ENCODE measurements at places on chromosomes 6 and 20. TPM values are rescaled to one million over a fixed set of nuclear protein-coding genes. Genes with fewer than 3 reads are reported as not detected.

- DNase-seq: no peak
Observed at GRCh38 chr6:82022614-82023129, 224.9 kb downstream of the IBTK start.

DNA sequence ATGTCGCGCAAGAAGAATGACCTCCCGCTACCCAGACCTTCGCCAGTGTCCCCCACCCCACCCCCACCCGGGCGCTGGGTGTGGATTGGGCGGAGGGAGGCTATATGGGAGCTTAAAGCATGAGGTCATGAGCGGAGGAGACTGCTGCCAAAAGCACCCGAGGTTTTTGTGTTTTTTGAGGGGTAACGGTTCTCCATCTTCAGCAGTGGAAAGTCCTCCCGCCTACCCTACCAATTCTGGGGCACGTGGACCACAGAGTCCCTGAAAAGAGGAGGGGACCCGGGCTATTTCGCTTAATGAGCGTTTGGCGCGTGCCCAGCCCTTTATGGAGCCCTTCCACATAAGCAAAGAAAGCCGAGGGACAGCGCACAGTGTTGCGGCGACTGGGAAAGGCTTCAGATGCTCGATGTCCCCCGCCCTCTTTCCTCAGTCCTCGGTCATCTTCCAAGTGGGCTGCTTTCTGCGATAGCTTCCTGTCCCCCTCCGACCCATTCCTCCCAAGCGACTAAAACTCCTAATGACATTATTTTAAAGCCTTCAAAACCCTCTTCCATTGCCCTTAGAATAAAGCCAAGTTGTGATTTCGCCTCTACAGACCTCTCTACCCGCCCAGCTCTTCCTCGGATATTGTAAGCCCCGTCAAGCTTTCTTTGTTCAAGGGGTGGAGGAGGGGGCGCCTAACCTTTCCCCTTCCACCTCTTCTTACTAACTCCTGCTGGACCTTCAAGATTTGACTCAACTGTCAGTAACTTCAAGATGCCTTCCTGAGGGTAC, 2.1 kb upstream of the TRERF1 start:
- no peak for DNase-seq

DNA sequence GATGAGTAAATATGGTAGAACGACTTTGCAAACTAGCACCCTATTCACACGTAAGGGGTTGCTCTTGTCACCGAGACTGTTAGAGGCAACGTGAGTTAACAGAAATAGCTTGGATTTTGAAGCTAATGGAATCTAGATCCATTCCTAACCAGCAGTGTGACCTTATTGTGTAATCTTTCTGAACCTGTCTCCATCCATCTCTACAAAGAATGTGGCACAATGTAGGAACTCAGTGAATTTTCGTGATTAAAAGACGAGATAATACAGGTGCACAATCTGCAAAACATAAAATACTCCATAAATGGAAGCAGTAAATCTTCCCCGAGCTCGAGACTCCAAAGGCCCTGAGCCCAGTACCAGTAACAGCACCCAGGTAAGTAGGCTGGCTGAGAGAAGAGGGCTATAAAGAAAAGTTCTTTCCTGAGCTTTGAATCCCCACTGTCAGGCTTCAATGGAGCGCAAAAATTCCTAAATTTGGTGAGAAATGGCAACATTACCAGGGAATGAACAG, 801 bp upstream of the KIFC1 start:
- no peak for DNase-seq

The TMEM200A gene
- total RNA-seq: 4.3 TPM

GRCh38 chr6:30219244-30219643, 6.0 kb upstream of the TRIM26 start:
- DNase-seq: no peak

GRCh38 chr6:47096211-47096895, 54.2 kb upstream of the ADGRF1 start:
- no peak for DNase-seq

GRCh38 chr20:53287357-53288042, 306.1 kb downstream of the ZNF217 start:
- no peak for DNase-seq

The PXDC1 gene
- total RNA-seq: 133 TPM

GRCh38 chr20:41998539-41999341, 380.6 kb upstream of the CHD6 start:
- no peak for DNase-seq

The MOG gene
- not detected for total RNA-seq

- DNase-seq: no peak
Observed at GRCh38 chr6:142700671-142701312, 244.2 kb downstream of the HIVEP2 start.

The TMC2 gene
- 0.22 TPM for total RNA-seq

The F13A1 gene
- 346 TPM for total RNA-seq

The AVP gene
- total RNA-seq: 0.96 TPM

DNA sequence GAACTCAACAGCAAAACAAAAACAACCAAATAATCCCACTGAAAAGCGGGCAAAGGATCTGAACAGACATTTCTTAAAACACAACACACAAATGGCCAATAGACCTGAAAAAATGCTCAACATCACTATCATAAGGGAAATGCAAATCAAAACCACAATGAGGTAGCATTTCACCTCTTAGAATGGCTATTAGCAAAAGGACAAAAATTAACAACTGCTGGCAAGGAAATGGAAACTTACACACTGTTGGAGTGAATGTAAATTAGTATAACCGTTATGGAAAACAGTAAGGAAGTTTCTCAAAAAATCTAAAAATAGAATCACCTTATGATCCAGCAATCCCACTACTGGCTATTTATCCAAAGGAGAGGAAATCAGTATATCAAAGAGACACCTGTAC, 20.9 kb downstream of the FAM8A1 start:
- DNase-seq: no peak

The MAP1LC3A gene
- 48.1 TPM for total RNA-seq

The ZNF334 gene
- total RNA-seq: 0.90 TPM

GRCh38 chr6:24766680-24767462, 7.9 kb upstream of the GMNN start:
- no peak for DNase-seq

The KIF6 gene
- 0.26 TPM for total RNA-seq
